Stomach (tissue), 19 donors: ENCODE measurements at places on chromosomes 1 and 21. TPM values are rescaled to one million over a fixed set of nuclear protein-coding genes. Genes with fewer than 3 reads are reported as not detected.

Gene EDN2
- not detected for total RNA-seq

Gene PLXNA2
- 36.4 TPM for total RNA-seq

Gene SCAMP3
- 31.6 TPM for total RNA-seq

Gene F13B
- total RNA-seq = 1.5 TPM

Gene OPTC
- total RNA-seq = not detected

Gene PGBD5
- total RNA-seq = 0.37 TPM
